ENCODE measurements at places on chromosomes 16 and 17.

DNA sequence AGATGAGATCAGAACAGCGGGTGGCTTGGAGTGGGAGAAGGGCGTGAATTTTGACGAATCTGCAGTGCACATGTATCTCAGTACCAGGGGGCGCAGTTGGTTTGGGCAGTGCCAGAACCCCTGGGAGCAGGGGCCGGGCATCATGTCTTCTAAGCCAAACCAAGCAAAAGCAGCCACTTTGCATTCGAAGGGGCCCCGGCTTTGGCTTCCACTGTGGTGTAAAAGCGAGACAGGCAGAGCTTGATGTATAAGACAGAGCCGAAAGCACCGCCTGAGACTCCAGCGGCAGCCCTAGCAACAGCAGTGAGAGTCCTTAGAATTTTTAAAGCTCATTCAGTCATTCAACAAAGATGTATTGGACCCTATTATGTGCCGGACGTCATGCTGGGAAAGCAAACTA, 3.8 kb upstream of the XYLT1 start:
- DNase-seq, result no peak

DNA sequence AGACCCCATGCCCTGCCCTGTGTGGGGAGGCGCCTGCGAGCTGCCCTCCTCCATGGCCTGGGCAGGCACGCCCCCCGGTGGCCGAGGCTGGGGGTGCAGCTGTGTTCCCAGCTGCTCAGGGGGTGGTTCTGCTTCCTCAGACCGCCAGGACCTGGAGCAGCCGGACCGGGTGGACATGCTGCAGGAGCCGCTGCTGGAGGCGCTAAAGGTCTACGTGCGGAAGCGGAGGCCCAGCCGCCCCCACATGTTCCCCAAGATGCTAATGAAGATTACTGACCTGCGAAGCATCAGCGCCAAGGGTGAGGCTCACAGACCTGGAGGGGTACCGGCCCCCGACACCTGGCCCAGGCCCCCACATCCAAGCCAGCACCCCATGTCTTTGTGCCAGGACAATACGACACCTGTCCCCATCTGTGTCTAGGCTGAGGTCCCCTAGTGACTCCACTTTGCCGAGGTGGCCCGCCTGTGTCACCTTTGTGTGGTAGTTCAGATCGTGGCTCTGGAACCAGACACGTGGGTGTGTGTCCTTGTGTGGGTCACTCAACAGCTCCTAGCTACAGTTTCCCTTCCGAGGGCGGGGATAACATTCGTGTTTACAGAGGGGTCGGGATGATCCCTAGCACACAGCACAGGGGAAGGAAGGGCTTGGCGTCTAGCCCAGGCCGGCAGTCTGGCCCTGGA, 9.3 kb downstream of the GJD3 start:
- DNase-seq, result peak; percentile 74

- DNase-seq, result no peak
Observed at GRCh38 chr16:88078111-88078775, 127.0 kb downstream of the BANP start.

GRCh38 chr16:82589407-82589806, 37.4 kb upstream of the CDH13 start:
- DNase-seq, result no peak

GRCh38 chr17:64092952-64093451, 36.9 kb downstream of the ERN1 start:
- no peak for DNase-seq

- DNase-seq, result no peak
Observed at GRCh38 chr17:56929362-56929969, 15.6 kb upstream of the TRIM25 start.

DNA sequence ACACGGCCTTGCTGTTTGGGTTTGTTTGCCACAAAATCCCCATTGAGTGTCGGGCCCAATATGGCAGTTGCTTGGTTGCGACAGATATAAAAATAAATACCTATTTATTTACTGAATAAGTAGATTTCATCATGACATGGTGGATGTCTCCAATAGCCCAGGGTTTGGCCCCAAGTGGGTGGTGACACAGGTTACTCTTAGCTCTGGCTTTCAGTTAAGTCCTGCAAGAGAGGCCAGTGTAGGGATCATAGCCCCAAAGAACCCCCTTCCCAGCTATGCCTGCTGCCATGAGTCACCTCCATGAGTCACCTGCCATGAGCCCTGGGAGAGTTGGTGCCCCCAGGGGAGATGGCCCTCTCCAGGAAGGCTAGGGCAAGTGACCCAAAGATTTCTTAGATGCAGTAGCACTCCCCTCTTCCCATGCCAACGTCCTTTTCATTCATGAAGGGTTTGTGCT, 78.7 kb upstream of the LGALS9 start:
- DNase-seq, result no peak

GRCh38 chr17:9021992-9022572, 772 bp downstream of the NTN1 start:
- no peak for DNase-seq

DNA sequence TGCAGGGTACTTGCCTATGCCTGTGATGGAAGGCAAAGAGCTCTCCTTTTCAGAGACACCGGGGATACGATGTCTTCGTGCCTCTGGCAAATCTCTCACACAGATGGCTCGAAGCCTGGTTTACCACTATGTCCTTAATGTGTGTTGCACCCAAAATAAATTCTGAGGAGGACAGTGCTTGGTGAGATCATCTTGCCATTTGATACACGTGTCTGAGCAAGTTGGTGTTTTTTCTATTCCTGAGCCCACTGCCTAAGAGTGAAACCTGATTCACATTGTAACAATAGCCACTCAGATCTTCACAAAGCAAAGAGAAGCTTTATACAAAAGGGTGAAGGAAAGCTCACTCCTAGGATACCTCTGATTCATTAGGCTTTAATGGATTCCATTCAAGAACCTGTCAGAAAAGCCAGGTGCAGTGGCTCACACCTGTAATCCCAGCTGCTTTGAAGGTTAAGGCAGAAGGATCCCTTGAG, 33.1 kb upstream of the AKAP1 start:
- no peak for DNase-seq

DNA sequence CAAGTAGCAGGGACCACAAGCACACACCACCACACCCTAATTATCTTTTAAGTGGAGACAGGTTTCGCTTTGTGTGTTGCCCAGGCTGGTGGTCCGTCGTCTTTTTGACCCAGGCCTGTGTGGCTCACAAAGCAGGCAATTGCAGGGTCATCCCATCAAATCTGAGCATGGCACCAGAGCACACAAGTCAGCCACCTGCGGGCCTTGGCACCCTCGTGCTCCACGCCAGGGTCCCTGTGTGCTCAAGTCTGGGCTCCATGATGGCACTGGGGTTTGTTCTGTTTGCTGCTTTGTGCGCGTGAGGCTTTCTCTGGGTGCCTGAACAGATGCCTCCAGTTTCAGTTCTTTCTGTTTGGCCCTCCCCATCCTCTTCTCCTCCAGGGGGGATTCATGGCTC, 2.4 kb upstream of the CAPN15 start:
- no peak for DNase-seq

DNA sequence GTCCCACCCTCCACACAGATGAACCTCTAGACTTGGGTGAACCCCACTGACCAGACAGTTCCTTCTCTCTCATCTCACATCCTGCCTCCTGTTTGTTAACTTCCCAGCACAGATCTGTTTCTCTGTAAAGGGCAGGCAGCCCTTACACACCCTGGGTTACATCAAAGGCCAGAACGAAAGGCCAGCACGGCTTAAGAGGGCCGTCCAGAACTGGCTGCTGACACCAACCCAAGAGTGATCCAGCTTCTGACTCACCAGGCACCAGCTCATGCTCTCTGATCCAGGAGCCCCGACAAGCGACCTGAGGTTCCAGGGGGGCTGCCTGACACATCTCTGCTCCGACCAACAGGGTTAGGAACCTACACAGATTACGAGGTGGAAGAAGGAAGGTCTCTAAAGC, 86.9 kb downstream of the MRM3 start:
- DNase-seq, result no peak

DNA sequence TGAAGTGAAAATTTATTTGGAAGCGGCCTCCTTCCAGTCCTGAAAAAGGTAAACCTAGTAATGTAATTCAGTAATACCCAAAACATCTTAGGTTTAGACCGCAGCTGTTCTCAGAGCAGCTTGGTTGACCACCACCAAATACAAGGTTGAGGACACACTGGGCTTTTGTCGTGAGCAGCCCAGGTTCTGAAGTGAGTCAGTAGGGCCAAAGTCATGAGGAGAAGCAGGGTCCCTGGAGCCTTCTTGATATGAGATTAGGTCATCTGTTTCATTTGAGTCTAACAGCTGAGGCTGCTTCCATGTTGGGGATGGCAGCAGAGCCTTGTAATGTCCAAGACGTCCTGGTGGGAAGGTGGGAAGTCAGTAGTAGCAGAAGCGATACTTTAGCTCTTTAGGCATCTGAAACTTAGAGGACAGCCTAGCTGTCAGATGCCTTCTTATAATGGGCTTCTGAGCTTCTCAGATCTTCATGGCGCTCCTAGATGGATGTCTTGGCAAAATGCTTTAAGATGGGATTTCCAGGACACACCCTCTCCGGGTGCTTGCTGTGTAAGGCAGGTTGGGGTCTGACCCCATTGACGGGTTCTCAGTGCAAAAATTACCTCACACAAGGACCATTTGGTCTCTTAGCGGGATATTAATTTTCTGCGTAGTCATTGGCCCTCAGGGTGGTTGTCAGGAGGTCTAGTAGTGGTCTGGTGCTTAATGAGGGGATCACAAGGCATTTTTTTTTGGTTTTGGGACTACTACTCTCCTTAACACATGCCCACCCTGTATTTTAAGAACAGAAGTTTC, 2.4 kb downstream of the ALKBH5 start:
- no peak for DNase-seq

- DNase-seq, result no peak
Observed at GRCh38 chr17:30244853-30245385, 9.4 kb upstream of the SLC6A4 start.

- DNase-seq, result no peak
Observed at GRCh38 chr16:87824991-87825841, 44.1 kb downstream of the SLC7A5 start.

GRCh38 chr16:79100447-79100846, 500.1 kb downstream of the MAF start:
- no peak for DNase-seq

DNA sequence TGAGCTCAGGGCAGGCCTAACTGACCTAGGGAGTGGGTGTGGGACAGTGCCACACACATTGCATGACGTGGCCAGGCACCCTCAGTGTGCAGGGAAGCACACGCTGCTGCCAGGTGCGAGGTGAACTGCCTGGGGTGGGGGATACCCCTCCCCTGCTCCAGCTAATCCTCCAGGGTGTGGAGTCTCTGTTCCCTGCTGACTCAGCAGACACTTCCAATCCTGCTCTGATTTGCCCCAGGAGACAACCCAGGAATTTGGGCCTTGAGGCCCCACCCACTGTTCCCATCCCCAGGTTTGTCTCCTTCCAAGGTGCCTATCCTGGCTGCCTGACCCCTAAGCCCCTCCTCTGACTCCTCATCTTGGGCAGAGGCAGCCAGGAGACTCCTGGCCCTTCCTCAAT, 10.7 kb downstream of the DLX3 start:
- no peak for DNase-seq

- DNase-seq, result no peak
Observed at GRCh38 chr16:57799600-57800199, 2.6 kb downstream of the KIFC3 start.

- DNase-seq, result no peak
Observed at GRCh38 chr17:15436473-15437302, 30.7 kb downstream of the CDRT4 start.

DNA sequence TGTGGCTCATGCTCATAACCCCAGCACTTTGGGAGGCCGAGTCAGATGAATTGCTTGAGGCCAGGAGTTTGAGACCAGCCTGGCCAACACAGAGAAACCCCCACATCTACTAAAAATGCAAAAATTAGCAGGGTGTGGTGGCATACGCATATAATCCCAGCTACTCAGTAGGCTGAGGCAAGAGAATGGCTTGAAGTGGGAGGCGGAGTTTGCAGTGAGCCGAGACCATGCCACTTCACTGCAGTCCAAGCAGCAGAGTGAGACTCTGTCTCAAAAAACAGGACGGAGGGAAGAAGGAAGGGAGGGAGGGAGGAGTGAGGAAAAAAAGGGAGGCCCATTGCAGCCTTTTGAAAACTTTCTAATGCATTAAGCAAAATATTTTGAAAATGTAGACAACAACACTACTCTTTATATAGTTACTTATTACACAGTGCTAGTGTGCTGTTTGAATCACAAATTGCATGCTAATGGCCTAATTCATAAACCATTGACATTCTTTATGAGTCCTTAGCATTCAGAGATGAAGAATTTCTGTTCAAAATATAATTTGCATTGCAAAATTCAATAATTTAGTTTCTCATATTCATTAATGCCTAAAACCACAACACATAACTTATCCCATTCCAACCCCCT, 59.4 kb downstream of the TMEM114 start:
- no peak for DNase-seq

DNA sequence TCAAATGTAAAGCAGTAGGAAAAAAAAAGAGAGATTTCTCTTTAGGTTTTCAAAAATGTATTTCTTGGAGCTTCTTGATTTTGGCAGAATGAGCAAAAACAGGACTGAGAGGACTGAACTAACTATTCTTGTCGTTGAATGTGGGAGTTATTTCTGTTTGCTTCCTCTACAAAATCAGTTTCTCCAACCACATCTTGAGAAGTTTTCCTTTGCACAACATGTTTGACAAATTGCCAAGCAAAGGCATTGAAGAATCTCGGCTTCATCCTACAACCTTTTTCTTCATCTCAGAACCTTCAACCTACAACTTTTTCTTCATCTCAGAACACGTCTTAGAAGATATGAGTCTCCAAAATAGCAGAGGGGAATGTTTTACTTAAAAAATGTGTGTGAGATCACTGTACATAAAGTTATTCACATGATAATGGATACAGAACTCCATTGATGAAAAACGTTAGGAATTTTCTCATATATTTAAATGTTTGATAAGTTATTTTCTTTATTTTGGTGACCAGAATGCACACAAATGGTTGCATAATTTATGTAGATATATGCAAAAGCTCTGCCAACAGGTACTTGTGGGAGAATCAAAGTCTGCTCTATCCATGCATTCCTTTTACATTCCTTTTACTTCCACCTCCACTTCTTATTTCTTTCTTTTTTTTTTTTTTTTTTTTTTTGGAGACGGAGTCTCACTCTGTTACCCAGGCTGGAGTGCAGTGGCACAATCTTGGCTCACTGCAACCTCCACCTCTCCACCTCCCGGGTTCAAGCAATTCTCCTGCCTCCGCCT, 370.0 kb downstream of the KCNJ2 start:
- DNase-seq, result no peak

GRCh38 chr17:1730326-1731193, 6.1 kb downstream of the WDR81 start:
- no peak for DNase-seq

DNA sequence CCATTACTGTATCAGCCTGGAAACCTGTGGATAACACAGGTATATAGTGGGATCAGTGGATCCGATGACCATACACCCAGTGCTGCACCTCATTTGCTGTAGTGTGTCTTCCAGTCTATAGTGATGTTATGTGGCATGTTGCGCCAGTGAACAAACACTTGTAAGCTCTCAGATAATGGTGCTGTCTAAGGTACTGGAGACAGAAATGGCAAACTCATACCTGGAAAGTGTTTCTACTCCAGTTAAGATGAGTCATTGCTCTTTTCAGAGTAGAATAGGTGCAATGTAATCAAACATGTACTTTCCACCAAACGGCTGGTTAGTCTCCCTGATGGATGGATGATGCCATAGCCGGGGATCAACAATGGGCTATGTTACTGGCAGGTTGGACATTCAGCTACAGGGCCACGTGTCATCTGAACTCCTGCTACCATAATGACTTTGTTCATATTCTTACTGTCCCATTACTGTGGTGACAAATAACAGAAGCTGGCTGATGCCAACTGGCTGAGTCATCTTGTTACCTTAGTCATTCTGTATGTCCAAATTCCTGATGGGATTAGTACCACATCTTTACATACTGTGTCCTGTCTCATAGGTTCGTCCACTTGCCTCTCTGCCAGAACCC, 6.3 kb downstream of the CCL11 start:
- DNase-seq, result no peak

- no peak for DNase-seq
Observed at GRCh38 chr17:78000341-78000740, 41.8 kb downstream of the TNRC6C start.
